ENCODE measurements at places on chromosomes 13 and 19.

DNA sequence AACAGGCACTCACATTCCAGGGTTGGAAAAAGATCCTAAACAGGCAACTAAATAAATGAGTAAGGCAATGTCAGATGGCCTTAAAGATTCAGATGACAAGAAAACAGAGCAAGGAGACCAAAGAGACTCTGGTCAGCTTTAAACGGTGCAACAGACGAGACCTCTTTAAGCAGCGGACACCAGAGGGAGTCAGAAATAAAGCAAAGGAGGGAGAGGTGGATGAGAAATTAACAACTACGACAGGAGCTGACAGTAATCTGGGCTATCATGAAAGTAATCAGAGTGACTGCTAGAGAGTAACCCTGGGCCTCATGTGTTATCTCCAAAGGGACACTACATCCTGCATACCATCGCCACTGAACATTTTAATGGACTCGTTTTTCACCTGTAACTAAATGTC is 1.1 kb downstream of the ZNF550 start:
- no peak for DNase-seq

GRCh38 chr19:18074192-18074591 is 12.5 kb downstream of the IL12RB1 start:
- no peak for DNase-seq

GRCh38 chr19:32719611-32720059 is at the start of gene TDRD12:
TSS of gene TDRD12 (plus strand) at chr19:32719767. CDS start at chr19:32720073, 306 bp downstream.
- no peak for DNase-seq

DNA sequence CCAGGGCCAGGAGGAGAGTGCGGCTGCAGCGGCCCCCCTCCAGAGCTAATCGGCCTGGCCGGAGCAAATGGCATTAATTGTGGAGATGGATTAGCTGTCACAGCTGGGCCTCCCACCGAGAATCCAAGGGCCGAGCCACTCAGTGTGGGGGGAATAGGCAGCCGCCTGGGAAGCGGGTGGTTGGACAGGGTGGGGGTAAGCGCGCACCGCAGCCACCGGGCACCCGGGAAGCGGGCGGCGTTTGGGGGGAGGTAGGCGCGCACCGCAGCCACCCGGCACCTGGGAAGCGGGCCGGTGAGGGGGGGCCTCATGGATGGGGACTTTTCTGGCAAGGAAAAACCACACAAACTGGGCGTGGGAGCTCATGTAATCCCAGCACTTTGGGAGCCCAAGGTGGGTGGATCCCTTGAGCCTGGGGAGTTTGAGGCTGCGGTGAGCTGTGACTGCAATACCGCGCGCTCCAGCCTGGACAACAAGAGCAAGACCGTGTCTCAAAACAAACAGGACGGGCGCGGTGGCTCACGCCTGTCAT is 9.7 kb downstream of the R3HDM4 start:
- no peak for DNase-seq

- DNase-seq, result no peak
Measured at GRCh38 chr13:96728463-96728862, 265.8 kb downstream of the OXGR1 start.

DNA sequence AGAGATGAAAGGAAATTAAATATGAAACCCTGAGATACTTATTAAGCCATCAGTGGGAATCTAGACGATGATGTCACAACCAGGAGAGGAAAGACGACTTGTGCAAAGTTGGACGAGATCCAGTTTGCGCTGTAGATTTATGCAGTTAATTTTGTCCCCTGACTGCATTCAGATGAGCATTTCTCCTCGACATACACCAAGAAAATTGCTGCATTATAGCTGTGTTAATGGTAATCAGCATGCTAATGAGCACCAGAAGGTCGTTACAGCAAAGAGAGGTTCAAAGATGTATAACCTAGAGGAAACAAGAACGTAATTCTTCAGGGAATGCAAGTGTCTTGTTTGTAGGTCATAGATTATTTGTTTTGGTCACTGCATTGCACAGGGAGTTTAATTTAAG is 371.7 kb downstream of the RBM26 start:
- no peak for DNase-seq

GRCh38 chr13:50359779-50360178 is 344.5 kb downstream of the KCNRG start:
- no peak for DNase-seq

DNA sequence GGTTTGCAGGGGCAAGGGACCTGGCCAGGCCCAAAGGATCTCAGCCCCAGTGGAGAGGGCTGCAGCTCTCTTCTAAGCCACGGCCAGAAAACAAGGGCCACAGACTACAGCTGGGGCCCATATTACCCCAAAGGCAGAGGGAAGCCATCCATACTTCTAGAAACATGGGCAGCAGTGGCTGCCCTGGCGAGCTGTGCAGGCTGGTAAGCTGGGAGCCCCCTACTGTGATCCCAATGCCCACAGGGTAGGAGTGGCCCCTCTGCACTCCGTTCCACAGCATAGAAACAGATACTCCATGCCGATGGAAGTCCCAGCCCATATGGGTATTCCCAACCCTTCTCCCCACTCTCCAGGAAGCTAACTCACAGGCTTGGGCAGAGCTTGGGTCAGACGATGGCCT is 25.1 kb downstream of the VSTM2B start:
- no peak for DNase-seq

DNA sequence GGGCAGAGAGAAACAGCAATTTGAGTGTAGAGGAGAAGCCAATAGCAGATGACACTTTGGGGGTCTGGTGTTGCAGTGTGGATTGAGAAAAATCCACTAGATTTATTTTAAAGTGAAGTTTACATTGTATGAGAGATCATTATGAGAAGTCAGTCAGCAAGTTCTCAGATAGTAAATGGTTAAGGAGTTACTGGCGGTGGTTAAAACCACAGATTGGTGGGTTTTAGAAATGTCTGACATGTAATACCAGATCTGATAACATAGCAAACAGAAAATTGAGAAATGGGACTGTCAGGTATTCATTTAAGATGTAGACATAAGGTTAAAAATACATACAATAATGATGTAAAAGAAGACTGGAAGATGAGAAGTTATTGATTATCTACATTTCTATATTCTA is 7.2 kb downstream of the ABHD13 start:
- DNase-seq, result no peak

- DNase-seq, result no peak
Measured at GRCh38 chr19:31715249-31715945, 366.2 kb upstream of the TSHZ3 start.

Data from stimulated activated CD8-positive, alpha-beta memory T cell treated with anti-CD3 and anti-CD28 coated beads, Interleukin-4, amount 100 ng/mL, for 1 hour (primary cell).